Caki2 (cell line): ENCODE measurements at places on chromosomes 13 and 19. TPM values are rescaled to one million over a fixed set of nuclear protein-coding genes. Genes with fewer than 3 reads are reported as not detected.

The MICOS13 gene
- 71.3 and 130 TPM in 2 replicates for total RNA-seq

The TEX101 gene
- not detected in 2 replicates for total RNA-seq

The ITGBL1 gene
- not detected in 2 replicates for total RNA-seq

The CEACAM3 gene
- not detected in 2 replicates for total RNA-seq

The HSPB6 gene
- not detected in 2 replicates for total RNA-seq

The IQCN gene
- not detected in 2 replicates for total RNA-seq

The AKAP11 gene
- total RNA-seq, result 6.0 and 8.4 TPM in 2 replicates

The AKT2 gene
- 63.4 and 91.3 TPM in 2 replicates for total RNA-seq

The ZNF563 gene
- total RNA-seq, result 1.3 and 13.5 TPM in 2 replicates

The TOMM40 gene
- 228 and 263 TPM in 2 replicates for total RNA-seq

The CASP14 gene
- total RNA-seq, result not detected in 2 replicates

The DCLK1 gene
- 3.4 and 3.7 TPM in 2 replicates for total RNA-seq

The TNPO2 gene
- total RNA-seq, result 35.2 and 39.7 TPM in 2 replicates

DNA sequence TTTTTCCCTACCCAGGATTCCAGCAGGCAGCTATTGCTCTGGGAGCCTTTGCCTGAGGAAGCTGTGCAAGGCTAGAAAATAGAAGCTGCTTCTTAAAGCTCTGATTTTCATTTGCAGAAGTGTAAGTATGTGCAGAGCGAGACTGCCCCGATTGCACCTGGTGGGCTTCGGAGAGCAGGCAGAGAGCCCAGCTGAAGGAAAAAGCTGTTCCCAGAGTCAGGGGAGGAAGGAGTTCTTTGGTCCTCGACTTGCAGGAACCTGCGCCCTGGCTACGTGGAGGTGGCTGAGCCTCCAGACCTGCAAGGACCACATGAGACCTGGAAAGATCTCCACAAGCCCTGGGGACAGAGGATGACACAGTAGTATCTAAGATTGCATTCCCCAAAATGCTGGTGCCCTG, 235.0 kb upstream of the ARGLU1 start:
- no peak for DNase-seq

- DNase-seq, result no peak
Observed at GRCh38 chr13:39105110-39105509, 66.9 kb downstream of the NHLRC3 start.

- no peak for DNase-seq
Observed at GRCh38 chr13:85995788-85996418, 196.7 kb upstream of the SLITRK6 start.

DNA sequence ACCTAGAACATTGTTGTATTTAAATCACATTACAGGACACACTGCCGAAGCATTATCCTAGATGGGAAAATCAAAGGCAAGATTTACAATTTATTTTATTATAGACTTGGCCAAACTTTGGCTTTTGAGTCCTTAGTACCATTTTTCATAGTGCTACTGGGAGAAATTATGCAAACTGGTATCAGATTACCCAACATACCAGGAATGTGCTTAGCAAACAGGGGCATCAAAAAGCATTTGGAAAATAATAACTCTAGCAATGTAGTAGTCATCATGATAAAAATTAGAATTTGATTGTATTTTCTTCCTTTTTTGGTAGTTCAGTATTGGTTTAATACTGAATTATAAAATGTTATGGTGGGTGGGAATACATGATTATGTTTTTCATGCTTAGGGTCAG, 34.0 kb downstream of the GPC6 start:
- no peak for DNase-seq

GRCh38 chr13:113786262-113786841, 27.3 kb downstream of the TMEM255B start:
- no peak for DNase-seq

DNA sequence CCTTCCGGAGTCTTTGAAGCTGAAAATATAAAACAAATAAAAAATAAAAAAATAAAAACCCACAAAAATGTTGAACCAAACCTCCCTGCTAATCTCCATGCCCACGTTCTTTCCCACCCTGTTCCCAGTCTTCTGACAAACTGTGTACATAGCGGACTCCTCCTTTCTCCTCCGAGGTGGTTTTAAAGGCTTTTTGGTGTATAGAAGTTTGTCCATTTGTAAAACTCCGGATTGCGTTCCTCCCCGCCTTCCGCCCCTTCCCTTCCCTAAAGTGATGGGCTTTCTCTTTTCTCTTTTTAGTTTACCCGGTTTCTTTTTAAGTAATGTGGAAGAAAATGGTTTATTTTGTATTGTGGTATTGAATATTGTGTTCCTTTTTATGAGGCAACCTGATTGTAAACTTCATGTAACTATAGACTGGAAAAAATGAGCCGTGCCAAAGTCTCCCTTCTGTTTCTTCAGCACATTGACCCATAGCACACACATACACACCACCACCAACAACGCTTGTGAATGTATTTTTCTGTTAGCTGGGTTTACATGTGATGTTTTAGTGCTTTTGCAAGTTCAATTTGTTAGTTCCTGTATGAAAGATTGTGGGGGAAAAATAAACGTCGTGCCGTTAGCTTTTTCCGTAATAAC, 4.4 kb downstream of the ZIC2 start:
- no peak for DNase-seq

DNA sequence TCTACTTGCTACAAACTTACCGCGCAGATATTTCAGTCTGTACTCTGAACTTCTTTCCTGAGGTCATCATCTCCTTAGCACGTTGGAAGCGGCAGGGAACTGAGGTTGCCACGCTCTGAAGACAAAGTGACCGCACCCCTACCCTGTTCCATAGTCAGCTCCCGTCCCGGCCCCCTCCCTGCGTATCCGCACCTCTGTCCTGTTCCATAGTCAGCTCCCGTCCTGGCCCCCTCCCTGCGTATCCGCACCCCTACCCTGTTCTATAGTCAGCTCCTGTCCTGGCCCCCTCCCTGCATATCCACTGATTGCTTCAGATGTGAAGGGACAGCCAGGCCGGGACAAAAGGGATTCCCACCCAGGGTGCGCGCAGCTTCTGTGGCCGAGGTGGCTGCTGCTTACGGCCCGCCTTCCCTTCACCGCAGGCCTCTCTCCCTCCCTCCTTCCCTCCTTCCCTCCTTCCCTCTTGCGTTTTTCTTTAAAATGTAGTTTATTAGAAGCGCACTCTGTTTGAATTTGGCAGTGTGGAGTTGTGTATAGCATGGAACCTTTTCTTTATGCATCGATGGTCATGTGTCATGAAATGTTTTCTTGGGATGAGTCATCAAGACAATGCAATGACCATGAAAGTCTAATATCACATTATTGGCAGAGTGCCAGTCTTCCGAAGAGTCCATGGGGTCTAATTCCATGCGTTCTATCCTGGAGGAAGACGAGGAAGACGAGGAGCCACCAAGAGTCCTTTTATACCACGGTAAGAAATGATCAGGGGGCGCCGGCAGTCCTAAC, 21.9 kb upstream of the NDUFS7 start:
- peak; percentile 84 for DNase-seq

DNA sequence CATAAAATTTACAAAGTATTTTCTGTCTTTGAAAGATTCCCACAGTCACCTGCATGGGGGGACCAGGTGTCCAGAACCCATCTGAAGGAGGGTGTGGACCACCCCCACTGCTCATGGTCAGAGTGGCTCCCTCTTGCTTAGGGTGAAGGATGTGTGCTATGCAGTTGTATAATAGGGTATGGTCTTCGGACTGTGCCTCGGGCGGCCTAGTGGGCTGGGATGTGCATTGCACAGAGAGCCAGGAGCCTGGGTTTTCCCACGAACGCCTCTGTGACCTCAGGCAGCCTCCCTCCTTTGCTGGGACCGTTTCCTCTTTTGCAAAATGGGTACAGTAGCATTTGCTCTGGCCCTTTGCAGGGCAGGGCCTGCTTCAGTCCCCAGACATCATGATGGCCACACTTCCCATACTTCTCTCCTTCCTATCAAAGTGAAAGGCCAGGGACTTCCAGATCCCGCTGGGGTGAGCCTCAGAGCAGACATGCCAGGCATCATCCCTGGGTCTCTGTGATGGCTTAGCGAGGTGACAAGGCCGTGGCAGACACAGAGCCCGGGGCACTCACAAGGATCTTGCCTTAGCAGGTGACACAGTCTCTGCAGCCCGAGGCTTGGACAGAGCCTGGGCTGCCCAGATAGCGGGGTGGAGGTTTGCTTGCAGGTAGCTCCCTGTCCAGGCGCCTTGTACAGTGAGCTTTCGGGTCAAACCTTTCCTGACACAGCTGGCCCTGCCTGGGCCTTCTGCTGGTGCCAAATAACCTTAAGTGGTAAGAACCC, 59.4 kb upstream of the ZNF536 start:
- DNase-seq, result no peak

DNA sequence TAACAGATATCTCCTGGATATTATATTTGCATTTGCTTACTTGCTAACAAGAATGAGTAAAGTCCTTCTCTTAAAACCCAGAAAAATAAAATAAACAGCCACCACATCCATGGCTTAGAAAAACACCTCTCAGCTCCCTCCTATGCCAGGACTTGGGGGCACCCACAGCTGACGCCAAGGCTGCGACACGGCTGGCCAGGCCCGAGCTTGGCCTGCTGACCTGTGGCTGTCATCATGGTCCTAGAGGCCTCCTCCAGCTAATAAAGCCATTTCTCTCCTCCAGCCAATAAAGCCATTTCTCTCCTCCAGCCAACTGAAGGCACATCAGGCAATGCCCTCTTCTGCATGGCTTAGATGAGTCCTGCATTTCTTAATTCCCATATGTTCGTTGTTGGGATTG, 20.9 kb downstream of the C19orf12 start:
- no peak for DNase-seq

DNA sequence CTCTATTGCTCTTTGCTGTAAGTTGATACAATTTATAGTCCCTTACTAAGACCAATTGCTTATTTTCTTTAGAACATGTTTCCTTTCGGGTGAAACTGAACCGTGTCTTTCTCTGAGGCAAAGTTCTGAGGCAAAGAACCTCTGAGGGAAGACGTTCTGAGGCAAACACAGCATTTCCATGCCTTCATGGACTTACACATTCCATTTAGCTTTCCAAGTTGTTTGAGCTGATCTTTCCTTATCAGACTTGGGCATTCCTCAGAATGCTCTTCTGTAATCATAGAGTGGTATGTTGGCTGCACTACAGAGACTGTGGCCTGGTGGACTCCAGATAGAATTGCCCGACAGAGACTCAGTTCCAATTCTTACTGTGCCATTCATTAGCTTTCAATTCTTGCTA, 579.1 kb downstream of the KCTD12 start:
- no peak for DNase-seq

- DNase-seq, result no peak
Observed at GRCh38 chr19:58054901-58055874, 3.9 kb upstream of the ZNF135 start.

GRCh38 chr19:22263121-22263520, 23.1 kb upstream of the ZNF729 start:
- DNase-seq, result no peak

GRCh38 chr13:109154966-109155761, 525.8 kb downstream of the MYO16 start:
- no peak for DNase-seq

DNA sequence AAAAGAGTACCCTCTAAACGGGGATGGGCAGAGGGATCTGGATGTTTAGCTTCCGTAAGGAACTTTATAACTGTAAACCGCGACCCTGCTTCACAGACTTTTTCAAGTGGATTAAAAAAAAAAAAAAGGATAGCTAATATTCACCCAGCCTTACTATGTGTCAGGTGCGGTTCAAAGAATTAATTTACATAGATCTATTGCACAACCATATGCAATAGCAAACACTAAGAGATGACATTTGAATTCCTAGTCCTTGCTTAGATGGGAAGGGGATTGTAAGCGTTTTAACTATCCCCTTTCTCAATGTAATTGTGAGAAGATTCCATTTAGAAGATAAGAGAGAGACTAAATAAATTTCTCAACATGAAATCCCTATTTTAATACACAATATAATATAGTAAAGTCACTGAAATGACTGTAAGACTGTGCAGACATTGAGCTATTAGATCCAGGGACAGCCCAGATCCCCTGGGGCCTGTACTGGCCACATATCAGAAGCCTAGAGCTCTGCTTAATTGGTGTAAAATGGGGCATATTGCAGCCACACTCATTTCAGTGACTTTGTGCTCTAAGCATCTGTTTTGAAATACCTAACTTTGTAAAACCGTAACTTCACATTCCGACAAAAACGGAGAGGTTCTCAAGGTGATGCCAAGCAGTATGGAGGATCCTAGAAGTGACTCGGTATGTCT, 13.6 kb downstream of the LATS2 start:
- no peak for DNase-seq

- DNase-seq, result peak; percentile 22
Observed at GRCh38 chr13:29362849-29363604, 232.5 kb downstream of the SLC7A1 start.

- DNase-seq, result no peak
Observed at GRCh38 chr19:6677883-6678689, 8.1 kb upstream of the TNFSF14 start.

DNA sequence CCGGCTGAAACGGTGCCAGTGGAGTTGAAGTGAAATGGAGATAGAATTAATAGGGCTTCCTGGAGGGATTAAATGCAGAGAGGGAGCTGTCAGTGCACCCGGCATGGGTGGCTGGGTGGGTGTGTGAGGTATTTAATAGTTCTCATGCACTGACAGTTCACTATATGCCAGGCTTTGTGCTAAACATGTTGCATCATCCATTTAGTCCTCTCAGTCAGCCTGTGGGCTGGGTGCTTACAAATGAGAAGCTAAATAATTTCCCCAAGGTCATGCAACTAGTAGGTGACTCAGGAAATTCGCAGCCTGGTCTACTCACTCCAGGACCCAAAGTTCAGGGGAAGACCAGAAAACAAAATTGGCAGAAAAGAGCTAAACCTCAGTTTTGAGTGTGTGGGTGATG, 63.5 kb upstream of the SPATA13 start:
- DNase-seq, result peak; percentile 27

GRCh38 chr13:112875627-112876026, 93.4 kb upstream of the MCF2L start:
- DNase-seq, result no peak

DNA sequence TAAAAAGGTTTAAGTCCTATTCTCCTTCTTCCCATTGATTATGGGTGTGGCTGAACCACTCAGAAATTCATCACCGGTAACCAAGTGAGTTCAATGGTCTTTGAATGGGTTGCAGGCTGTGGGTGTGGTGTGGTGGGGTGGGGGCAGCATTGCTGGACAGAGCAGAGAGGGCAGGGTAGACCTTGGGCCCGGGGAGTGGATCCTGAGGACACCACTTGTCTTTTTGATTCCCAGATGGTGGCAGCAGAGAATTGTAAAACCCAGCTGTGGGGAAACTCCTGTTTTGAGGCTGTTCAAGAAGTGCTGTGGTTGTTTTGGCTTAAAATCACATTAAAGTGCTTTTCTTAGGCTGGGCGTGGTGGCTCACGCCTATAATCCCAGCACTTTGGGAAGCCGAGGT, 45.8 kb upstream of the RGCC start:
- peak; percentile 18 for DNase-seq

DNA sequence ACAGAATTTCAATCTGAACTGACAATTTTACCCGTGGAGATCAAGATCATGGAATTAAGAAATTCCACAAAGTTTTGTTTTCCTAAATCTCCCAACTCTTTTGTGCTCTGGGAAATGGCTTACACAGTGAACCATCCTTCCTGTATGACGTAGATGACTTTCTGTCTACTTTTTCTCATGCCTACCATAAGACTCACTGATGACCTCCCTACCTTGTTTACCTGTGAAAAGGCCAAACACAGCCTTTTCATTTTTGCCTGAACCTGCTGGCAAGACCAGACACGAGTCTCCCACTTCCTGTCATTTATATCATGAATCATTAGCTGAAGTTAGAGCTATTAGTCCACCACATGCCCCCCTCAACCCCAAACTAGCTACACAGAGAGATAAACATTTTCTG, 4.6 kb upstream of the KBTBD6 start:
- no peak for DNase-seq

- DNase-seq, result no peak
Observed at GRCh38 chr13:98752467-98753290, at the start of gene SLC15A1. SLC15A1 (minus strand) TSS chr13:98752672; CDS start chr13:98752598, 74 bp downstream.
